Dermis microvascular lymphatic vessel endothelial cell (primary cell): ENCODE measurements at places on chromosomes 4 and X. TPM values are rescaled to one million over a fixed set of nuclear protein-coding genes. Genes with fewer than 3 reads are reported as not detected.
A peak's percentile ranks its signal among the peaks of the same experiment; 100 is the strongest.

GRCh38 chr4:2871466-2871865, 27.8 kb downstream of the ADD1 start:
- DNase-seq, result no peak

DNA sequence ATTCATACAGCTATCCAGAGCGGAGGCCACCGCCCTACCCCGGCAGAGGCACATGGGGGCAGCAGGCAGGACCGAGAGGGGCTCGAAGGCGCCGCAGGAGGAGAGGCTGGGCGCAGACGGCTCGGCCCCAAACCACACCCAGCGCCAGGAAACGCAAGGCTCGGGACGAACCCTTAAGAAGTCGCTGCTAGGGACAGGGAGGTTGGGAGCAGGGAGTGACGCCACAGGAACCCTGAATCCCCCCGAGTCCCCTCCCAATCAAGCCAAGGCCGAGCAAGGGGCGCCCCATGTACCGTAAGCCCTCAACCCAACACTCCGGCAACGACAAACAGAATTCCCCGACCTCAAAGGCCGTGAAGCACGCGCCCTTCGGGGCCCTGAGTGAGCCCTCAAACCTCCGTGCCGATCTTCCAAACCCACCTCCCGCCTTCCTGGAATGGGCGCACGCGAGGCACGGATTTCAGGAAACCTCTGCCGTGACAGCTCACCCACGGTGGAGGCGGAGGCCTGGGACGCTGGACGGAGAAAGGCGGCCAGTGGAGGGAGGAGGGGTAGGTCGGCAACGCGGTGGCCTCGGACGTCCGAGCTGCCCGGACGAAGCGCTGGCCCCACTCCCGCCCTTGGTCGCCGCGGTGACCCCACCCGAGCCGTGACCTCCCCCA, 1.8 kb downstream of the ZFYVE28 start:
- DNase-seq, result peak; percentile 34

DNA sequence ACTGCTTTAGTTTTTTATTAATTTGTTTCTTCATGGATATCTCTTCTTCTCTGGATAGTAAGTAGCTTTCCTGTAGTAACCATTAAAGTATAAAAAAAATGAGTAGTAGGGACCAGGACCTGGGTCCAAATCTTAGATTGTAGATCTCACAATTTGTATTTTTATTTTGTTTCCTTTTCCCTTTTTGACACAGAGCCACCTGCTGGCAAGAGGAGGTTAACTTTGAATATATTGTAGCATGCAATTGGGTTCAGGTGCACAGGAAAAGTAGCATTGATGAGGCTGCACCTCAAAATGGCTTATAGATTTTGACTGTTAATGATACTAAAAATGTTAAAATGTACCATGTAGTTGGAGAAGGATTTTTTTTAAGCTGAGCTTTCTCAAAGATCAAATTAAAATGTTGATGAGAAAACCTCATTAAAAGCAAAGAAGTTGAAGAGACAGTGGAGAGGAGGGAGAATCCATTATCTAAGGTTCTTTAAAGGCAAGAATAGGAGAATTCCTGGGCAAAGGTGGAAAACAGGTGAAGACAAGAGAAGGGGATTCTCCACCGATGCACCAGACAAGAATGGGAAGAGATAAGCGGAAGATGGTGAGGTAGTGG, 48.3 kb upstream of the HPGDS start:
- peak; percentile 23 for DNase-seq

- DNase-seq, result no peak
Observed at GRCh38 chr4:41722181-41722580, 26.3 kb downstream of the PHOX2B start.

DNA sequence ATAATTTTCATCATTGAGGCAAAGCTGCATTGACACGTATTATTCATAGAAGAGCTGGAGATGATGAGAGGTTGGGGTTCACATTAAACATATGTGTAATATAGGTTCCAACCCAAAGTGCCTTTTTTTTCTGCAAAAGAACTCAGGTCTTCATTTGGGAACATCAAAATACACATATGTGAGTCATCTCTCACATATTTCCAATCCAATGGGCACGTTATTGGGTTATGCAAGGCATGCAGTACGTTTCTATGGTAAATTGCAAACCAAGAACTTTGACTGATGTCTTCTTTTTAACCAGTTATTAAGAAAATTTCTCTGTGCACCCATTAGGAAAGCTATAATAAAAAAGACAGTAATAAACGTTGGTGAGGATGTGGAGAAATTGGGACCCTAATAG, 150.3 kb upstream of the FAM9B start:
- no peak for DNase-seq

- DNase-seq, result no peak
Observed at GRCh38 chr4:122167369-122167768, 15.2 kb downstream of the BLTP1 start.

- DNase-seq, result no peak
Observed at GRCh38 chr4:163565226-163566135, 71.0 kb downstream of the TMA16 start.

- no peak for DNase-seq
Observed at GRCh38 chrX:35444671-35445355, 353.3 kb upstream of the MAGEB16 start.

Gene TASL
- total RNA-seq, result not detected in 2 replicates

Gene SYP
- 0.13 TPM in 2 replicates for total RNA-seq

Gene ALB
- not detected in 2 replicates for total RNA-seq

Gene MAGEC3
- not detected in 2 replicates for total RNA-seq

Gene MSX1
- total RNA-seq, result 2.1 and 2.3 TPM in 2 replicates
